ENCODE measurements at places on chromosomes 6 and 20.

GRCh38 chr6:87968435-87969278 lies 79.0 kb upstream of the SPACA1 start:
- DNase-seq: no peak

DNA sequence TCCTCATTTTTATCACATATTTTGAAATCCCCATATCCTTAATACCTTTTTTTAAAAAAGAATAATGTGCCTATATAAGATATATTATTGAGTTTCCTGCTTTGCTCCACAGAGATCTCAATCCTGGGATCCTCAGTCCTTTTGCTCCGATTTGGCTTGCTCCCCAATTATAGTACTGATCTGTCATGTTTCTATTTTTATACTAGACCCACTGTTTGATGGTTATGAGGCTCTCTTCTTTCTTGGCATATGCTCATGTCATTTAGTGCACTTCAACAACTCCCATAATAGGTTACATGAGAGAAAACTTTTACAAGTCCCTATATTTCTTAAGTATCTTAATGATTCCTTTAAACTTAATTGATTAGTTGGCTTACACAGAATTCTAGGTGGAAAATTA lies 958.5 kb upstream of the EPHA7 start:
- no peak for DNase-seq

GRCh38 chr20:39109933-39110818 lies 148.0 kb downstream of the DHX35 start:
- no peak for DNase-seq

DNA sequence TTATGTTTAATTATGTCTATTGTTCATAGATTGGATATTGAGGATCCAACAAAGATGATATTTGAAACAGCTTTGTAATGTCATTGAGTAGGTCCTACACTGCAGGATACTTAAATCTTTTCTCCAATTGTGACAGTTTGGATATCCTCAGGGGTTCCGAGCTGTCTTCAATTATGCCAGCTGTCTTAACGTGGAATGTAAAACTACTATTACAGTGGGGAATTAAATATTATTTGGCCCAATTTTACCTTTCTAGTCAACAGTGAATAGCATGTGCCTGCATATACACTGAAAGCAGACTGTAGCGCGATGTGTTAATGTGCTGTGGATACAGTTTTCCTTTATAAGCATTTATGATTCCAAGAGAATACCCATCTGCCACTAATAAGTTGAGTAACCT lies 156.9 kb downstream of the GRIK2 start:
- no peak for DNase-seq

- no peak for DNase-seq
Measured at GRCh38 chr20:37359836-37360235, 13.9 kb downstream of the SRC start.

- no peak for DNase-seq
Measured at GRCh38 chr6:26363882-26364701, 906 bp upstream of the BTN3A2 start.

- no peak for DNase-seq
Measured at GRCh38 chr6:24157886-24158285, 31.9 kb downstream of the NRSN1 start.

DNA sequence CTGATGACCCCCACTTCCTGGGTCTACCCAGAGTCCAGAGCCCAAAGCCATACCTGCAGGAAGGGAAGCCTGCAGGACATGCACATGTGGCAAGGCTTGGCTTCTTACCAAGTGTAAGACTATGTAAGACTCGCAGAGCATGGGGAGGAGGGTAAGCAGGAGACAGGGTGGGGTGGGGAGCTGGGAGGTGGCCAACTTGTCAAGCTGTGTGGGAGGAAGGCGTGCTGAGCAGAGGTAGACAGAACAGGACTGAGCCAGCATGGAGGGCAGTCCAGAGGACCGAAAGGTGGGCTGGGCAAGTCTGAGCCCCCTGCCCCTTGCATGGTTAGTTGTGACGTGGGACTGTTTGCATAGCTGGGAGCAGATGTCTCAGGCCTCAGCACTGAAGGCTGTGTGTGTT lies 53.4 kb upstream of the RNF24 start:
- no peak for DNase-seq

- no peak for DNase-seq
Measured at GRCh38 chr6:108714101-108714765, 134.0 kb upstream of the ARMC2 start.

GRCh38 chr20:20322912-20323311 lies 45.0 kb upstream of the INSM1 start:
- no peak for DNase-seq

Data from stimulated activated CD4-positive, alpha-beta T cell treated with anti-CD3 and anti-CD28 coated beads, Interleukin-4, amount 100 ng/mL, for 1 hour (primary cell).